Activated CD8-positive, alpha-beta T cell treated with anti-CD3 and anti-CD28 coated beads, Interleukin-2, amount 10 ng/mL, durations not matched to agents 7 days and 5 days (primary cell): ENCODE measurements at places on chromosomes 12 and 14.

GRCh38 chr14:100617410-100618317 is 30.4 kb upstream of the BEGAIN start:
- peak; percentile 39 for DNase-seq

- peak; percentile 55 for DNase-seq
Observed at GRCh38 chr12:57175428-57176138, 28.2 kb upstream of the LRP1-AS start.

- no peak for DNase-seq
Observed at GRCh38 chr12:131218026-131218922, 264.6 kb downstream of the ADGRD1 start.

GRCh38 chr12:121858662-121859572 is at the start of gene HPD:
TSS of gene HPD (minus strand) at chr12:121858859. CDS start at chr12:121858823, 36 bp downstream.
- no peak for DNase-seq

DNA sequence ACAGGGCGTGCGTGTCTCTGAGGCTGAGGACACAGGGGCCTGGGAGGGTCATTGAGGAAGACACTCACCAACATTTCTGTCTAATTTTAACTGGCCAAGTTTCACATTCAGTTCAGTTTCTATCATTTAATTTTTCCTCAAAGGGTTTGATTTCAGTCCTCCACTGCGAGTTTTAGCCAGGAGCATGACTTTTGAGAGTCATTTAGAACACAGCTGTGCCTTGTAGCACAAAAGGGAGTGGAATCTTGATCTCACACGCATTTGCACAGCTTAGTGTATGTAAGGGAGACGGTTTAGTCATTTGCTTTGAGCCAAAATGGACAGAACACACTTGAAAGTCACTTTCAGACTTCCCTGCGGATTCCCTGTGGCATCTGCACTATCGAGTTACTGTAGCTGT is 1090.8 kb downstream of the BCL11B start:
- DNase-seq: no peak
